ENCODE measurements at places on chromosomes 16 and 17.

- no peak for DNase-seq
Measured at GRCh38 chr17:43409131-43409530, 10.3 kb downstream of the ARL4D start.

GRCh38 chr16:14186007-14186794 is 115.1 kb downstream of the MRTFB start:
- DNase-seq = peak; percentile 32

GRCh38 chr17:45787044-45787443 is 2.9 kb downstream of the CRHR1 start:
- no peak for DNase-seq

DNA sequence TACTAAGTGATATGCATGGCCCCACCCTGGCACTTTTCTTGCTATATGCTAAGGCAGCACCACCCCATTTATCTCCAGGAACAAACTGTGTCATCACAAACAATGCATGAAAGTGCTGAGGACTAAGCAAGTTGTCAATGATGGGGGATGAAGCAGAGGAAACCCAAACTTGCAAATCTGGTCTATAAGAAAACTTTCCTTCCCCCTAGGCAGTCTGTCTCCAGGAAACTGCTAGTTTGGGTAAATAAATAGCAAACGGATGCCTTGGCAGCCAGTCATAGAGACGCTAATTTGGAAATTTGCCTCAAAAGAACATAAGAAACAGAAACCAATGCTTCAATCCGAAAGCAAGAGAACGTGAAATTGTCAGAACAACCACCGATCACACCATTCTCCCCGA is 5.6 kb upstream of the HSBP1 start:
- no peak for DNase-seq

DNA sequence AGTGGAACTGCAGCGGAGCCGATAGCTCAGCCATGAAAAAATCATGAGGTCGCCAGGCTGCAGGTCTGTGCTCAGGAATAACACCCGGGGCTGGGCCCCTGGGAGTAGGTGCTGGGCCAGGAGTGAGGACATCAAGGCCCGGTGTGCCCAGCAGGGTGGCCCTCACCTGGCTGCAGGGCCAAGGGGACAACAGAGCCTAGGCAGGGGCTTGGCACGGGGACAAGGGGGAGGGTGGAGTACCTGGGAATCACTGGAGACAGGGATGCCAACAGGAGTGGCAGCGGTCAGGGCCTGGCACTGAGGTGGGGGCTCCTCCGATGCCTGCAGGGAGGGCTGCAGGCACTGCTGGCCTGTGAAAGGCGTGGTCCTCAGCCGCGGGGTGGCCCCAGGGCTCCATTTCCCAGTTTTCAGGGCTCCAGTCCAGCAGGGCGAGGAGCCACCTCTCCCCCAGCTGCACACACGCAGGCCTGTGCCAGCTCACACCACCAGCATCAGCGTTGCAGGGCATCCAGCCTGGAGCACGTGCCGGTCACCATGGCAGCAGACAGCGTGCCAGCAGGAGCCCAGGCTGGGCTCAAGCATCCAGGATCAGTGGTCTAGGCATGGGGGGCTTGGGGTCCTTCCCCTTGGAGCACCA is 4.7 kb upstream of the FSCN2 start:
- DNase-seq = no peak

DNA sequence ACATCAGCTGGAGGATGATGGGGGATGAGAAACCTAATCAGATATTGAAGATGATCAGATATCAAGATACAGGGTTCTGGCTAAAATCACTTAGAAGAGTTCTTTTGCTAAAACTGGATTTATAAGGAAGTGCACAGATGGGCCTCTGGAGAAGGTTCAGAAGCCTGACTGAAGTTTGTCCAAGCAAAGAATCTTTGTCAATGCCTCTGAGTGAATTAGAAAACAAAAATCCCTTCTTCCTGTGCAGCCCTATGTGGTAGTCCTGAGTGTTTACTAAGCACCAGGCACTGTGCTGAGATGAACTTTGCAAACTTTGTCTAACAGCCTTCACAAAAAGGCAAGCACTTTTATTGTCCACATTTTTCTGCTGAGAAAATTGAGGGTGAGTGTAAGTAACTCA is 11.4 kb upstream of the CENPV start:
- no peak for DNase-seq
